ENCODE measurements at places on chromosomes 1 and 21.

DNA sequence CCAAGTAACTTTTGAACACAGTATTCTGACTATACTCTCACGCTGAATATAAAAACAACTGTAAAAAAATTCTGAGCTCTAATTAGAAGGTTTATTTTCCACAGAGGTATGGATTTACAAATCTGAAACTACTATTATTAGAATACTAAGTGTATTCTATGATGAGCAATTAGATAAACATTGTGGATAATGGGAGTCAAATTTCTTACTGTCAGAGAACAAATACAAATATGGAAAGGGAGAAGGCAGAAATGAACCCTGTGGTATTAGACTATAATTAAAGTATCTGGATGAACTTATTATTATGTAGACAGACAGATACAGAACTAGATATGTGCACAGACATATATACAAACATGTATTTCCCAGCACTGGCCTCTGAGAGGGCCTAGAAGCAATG, 22.6 kb downstream of the ALDH9A1 start:
- DNase-seq = no peak

GRCh38 chr1:161073474-161074121, 3.9 kb upstream of the ARHGAP30 start:
- no peak for DNase-seq

- no peak for DNase-seq
Measured at GRCh38 chr1:185720633-185721272, 13.4 kb upstream of the HMCN1 start.

DNA sequence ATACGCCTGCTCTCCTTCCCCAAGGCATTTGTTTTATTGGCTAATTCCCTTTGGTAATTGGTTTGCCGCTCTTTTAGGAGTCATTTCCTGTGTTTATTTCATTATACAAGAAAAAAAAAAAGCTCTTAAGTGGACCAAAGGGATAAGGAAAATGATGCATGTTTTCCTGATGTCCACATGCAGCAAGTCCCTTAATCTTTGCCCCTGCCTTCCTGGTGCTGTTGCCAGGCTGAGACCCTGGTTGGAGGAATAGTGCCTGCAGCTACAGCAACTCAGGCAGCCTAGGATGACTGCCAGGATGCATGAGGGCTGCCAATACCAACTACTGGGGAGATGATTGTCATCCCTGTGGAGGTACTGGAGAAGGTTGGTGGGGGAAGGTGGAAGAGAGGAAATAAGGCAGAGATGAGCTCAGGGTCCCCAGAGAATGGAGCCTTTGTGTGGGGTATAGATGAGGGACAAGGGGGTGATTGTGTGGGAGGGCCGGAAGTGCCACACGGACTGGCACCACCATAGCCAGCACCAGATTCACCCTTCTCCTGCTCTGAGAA, 6.1 kb upstream of the GATAD2B start:
- no peak for DNase-seq
